ENCODE measurements at places on chromosomes 2 and 18.

DNA sequence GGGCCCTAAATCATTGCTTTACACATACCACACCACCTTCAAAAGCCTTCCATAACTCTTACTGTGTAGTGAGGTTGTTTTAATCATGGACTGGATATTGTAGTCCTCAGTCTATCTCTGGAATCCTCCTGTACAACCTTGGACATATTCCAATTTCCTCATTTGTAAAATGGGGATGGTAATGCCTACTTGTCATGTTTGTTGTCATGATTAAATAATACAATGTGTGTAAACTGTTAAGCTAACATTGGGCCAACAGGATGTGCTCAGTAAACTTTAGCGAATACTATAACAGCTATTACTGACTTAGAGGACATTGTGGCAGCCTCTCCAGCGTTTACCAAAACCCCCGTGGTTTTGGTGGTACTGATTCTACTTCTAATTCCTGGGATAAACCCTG is 74.7 kb upstream of the PTPRM start:
- DNase-seq, result no peak

- no peak for DNase-seq
These were observed 242.5 kb downstream of the SH3BP4 start for GRCh38 chr2:235194351-235194750.

DNA sequence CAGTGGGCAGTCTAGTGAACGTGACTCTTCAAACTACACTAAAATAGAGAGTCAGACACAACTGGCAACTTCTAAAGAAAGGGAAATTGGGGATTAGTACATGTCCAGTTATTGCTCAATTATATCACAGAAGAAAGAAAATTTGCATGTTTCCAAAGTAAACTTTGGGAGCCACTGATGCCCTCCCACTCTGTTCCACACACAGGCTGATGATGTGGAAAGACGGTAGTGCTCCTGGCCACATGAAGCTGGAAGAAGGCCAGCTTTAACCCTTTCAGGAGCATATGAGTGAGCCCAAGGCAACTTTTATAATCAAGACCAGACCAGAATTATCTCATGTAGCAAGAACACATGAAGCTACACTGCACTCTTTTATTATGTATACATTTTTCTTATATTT is 141.0 kb downstream of the NR4A2 start:
- DNase-seq, result no peak

DNA sequence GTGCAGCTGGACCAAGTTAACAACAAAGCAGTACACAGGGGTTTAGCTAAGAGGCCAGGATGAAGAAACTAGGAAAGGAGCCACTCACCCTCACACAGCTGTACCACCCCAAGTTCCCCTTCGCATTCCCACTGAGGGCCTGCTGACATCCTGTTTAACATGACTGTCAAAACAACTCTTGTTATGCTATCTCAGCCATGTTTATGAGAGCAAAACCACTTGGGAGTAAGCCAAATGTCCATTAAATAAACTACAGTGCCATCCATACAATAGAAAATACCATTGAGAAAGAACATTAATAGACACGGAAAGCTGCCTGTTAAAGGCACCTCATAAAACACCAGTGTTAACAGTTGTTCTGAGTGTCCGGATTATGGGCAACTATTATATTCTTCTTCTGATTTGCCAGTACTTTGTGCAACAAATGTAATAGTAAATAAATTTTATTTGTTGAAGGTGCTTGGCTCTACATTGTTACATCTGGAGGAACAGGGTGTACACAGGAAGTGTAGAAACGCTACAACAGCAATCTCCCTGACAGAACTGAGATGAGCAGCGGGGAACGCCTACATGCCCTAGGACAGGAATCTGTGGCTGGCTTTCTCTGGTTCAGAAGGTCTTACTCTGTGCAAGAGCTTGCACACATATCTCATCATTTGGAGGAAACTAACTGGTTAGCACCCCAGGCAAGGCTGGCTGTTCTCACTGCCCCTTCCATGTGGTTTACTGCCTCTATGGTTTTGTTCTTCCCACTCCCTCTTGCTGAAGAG is 85.6 kb downstream of the EHD3 start:
- DNase-seq, result no peak

- no peak for DNase-seq
These were observed 133.6 kb upstream of the CAPN13 start for GRCh38 chr2:30940839-30941238.

DNA sequence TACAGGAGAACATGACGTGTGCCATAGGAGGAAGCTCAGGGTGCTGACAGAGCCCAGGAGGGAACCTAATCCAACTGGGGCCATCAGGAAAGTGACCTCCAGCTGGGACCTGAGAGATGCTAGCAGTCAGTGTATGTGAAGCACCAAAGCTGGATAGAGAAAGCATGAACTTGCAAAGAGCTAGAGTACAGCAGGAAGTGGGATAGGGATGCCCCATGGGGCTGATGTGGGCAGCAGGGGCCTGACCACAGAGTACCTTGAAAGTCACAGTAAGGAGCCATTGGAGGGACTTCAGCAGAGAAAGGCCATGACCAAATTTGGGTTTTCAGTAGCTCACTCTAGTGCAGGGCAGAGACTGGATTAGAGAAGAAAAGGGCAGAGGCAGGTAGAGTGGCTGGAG is 91.6 kb upstream of the TTC39C start:
- no peak for DNase-seq

DNA sequence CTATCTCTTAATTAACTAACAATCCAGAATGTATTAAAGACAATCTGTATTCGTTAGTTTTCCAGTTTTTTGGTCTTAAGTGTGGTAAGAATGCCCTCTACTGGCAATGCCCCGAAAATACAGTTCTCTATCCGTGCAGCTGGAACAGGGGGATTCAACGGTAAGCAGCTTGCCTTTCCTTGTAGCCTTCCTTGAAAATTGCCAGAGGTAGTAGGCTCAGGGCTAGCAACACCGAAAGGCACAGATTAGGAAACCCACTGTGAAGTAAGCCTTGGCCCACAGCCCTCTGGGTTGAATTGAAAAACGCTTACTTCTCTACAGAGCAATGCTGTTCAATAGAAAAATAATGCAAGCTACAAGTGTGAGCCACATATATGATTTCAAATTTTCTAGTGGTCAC is 17.1 kb upstream of the VPS4B start:
- DNase-seq, result no peak

DNA sequence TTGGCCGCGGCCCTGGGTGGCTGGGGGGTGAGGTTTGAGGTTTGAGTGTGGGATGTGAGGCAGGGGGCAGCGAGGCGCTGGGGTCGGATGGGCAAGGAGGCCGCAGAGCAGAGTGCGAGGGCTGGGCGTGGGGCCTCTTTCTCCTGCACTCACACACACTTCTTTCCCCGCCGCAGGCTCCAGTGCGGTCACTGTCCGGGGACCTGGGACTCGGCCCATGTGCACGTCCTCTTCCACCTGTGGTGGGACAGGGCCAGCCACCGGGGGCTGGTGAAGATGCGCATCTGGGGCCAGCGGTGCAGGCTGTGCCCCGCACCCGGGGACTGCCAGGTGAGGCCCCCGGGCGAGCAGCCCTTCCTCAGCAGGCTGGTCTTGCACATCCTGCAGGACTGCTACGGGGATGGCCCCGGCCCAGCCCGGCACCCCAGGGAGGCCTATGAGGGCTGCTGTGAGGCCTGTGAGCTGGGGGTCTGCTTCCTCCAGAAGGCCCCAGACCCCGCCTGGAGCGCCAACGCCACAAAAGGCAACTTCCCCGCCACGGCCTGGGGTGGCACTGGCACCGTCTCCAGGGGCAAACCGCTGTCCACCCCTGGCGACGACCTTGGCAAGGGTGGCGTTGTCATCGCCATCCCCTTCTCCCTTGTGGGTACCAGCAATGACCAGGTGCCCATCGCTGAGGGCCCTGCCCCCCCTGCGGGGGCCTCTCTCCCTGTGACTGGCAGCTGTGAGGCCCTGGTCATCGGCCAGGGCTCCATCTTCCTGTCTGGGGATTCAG is 2.2 kb downstream of the RTP5 start:
- DNase-seq, result no peak

- DNase-seq, result peak; percentile 93
These were observed 48.8 kb downstream of the TMEM163 start for GRCh38 chr2:134669731-134670669.

DNA sequence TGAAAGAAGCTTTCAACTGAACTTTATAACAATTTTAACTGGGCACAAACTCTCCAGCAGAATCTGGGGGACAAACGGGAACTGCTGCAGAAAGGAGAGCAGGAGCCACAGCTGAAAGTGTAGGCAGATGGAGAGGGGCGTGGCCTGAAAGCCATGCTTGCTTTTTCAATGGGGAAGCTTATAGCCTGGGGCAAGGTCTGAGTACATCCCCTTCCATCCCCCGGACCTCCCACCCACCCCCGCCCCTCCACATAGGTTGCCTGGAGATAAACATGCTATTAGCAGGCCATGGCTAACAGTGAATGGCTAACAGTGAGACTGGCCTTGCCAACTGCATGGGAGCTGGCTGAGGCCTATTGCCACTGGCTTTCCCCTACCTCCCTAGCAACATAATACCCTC is 317.9 kb upstream of the TANK start:
- DNase-seq, result no peak

DNA sequence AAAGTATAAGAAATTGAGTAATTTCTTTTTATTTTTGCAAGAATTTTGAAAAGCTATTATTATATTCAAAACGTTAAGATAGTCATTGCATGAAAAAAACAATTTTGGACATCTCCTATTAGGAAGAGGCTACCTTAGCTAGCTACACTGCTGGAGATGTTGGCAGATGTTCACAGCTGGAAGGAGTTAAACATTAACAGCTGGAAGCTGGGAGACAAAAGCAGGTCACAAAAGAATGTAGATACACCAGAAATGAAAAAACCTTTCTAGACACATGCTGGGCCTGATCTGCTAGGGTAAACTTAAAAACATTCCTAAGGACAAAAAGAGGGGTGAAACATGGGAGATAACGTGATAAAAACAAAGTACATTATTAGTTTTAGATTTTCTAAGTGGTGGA is 84.4 kb downstream of the SESTD1 start:
- DNase-seq, result no peak

GRCh38 chr2:158778243-158778642 is 16.9 kb upstream of the DAPL1 start:
- no peak for DNase-seq

DNA sequence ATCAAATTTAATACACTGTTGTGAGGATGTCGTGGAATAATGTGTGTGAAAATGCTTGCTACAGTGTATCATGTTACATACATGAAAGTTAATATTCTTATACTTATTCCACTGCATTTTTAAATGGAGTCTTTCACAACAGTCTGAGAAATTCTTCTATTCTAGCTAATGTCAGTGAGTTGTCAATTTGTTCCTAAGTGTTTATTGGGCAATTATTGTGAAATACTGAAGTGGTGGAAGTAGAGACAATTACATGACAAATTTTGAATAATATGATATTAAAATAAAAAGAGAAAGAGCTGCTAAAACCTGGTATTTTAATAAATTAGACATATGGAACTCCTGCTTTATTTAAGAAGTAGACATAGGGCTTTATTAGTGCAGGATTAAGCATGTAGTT is 176.1 kb downstream of the PTPRM start:
- no peak for DNase-seq

GRCh38 chr18:59605633-59606192 is 91.5 kb downstream of the CCBE1 start:
- DNase-seq, result no peak

DNA sequence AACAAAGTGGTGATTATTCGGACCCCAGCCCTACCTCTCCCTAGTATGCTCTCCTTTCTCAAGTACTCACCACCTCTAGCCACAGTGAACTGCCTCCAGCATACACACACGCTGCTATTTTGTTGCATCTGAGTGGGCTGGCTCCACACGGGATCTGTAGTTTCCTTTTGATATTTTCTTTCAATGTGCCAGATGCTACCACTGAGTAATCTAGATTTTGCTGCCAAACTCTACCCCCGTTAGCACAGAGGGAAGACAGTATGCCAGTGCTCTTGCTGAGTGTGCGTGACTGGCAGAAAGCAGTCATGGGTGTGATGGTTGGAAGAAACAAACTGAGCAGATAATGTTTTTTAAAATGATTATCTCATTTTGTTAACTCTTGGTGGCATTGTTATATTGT is 11.6 kb downstream of the CFLAR start:
- no peak for DNase-seq

All from natural killer cell (primary cell).